NCI-H2107 (cell line): ENCODE measurements at places on chromosomes 7 and 10.

- no peak for DNase-seq
These were observed 870.5 kb downstream of the LRMDA start for GRCh38 chr10:76301950-76302349.

- DNase-seq: no peak
These were observed 230.5 kb upstream of the TMEM229A start for GRCh38 chr7:124263232-124263827.

DNA sequence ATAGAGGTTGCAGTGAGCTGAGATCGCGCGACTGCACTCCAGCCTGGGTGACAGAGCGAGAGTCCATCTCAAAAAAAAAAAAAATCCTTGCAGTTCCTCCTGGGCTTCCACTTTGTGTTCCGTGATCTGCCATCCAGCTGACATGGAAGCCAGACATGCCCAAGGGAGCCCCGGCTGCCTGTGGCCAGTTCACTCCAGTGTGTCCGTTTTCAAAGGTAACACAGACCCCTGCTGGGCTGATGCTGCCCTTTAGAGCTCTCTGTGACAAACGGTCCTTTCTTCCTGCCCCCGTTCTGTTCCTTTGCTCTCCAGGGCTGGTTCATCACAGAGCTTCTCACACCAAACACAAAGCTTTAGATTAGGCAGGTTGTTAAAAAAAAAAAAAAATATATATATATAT is 130.8 kb downstream of the CUL2 start:
- DNase-seq: no peak

DNA sequence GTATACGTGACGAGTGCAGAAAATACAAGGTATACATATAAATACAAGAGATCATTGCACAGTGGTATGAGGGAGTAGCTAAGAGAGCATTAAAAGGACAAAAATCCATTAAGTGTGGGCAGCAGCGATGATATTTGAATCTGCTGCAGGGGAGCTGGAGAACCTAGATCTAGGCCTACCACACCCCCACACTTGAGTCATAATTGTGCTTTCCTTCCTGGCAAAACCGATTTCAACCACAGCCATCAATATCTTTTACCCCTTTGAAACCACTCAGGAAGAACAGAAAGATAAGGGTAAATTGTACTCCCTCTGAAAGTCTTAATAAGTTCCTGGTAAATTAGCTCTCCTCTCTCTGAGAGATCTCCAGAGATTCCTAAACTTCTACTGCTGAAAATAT is 345.0 kb downstream of the SORCS1 start:
- DNase-seq: no peak

GRCh38 chr7:44246396-44247113 is 45.8 kb downstream of the YKT6 start:
- no peak for DNase-seq

DNA sequence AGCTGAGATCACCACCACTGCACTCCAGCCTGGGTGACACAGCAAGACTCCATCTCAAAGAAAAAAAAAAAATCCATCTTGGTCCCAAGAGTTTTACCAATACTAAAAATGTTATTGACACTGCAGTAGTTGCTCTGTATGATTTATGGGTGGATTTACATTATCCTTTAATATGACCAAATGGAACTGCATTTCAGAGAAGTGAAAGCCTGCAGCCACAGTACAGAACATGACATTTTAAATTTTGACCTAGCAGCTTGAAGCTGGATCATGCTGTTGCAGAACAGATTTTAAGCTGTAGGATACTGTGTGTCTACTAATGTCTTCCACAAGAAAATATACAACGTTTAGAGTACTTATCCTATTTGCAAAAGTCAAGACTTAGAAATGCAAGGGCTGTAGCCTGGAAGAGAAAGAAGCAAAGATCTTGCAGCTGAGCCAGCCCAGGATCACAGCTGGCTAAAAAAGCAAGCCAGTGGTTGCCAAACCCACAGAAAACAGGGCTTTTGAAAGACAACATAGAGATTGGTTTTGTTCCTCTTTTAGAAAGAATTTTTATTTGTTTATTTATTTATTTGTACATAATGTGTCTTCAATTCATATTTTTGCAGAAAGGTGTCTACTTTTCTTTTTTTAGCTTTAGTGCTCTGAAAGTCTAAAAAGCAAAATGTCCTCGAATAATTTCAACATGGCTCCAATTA is 55.2 kb upstream of the WNT16 start:
- no peak for DNase-seq

DNA sequence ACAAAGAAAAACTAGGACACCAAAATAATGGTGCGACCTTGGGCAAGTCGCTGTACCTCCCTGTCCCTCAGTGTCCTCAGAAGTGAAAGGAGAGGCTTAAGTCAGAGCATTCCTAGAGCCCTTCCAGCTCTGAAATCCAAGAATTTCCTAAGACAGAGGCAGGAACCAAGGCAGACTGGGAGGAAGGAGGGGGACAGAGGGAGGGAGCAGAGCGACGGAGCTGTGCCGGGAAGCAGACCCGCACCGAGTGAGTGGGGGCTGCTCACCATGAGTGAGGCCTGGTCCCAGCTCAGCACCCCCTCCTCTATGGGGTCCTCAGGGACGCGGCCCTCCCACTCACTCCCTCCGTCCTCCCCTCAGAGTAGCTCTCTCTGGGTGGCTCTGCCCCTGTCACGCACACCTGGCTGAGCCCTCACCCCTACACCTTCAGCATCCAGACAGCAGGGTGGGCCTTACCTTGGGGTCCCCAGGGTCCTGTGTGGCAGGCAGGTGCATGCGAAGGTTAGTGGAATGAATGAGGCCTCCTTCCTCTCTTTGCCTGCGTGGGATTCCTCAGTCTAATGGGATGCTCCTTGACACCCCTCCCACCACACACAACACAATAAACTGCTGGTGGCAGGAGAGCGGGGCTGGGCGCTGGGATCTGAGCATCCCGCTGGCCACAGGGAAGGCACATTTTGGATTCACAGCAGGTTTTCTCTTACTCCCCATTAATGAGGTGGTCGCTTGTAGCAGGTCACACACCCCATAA is 4.6 kb upstream of the SMARCD3 start:
- DNase-seq: no peak

GRCh38 chr10:108358912-108359311 is 1194.4 kb upstream of the SORCS1 start:
- DNase-seq: no peak

GRCh38 chr7:143205560-143206293 is 16.1 kb upstream of the TAS2R40 start:
- no peak for DNase-seq

DNA sequence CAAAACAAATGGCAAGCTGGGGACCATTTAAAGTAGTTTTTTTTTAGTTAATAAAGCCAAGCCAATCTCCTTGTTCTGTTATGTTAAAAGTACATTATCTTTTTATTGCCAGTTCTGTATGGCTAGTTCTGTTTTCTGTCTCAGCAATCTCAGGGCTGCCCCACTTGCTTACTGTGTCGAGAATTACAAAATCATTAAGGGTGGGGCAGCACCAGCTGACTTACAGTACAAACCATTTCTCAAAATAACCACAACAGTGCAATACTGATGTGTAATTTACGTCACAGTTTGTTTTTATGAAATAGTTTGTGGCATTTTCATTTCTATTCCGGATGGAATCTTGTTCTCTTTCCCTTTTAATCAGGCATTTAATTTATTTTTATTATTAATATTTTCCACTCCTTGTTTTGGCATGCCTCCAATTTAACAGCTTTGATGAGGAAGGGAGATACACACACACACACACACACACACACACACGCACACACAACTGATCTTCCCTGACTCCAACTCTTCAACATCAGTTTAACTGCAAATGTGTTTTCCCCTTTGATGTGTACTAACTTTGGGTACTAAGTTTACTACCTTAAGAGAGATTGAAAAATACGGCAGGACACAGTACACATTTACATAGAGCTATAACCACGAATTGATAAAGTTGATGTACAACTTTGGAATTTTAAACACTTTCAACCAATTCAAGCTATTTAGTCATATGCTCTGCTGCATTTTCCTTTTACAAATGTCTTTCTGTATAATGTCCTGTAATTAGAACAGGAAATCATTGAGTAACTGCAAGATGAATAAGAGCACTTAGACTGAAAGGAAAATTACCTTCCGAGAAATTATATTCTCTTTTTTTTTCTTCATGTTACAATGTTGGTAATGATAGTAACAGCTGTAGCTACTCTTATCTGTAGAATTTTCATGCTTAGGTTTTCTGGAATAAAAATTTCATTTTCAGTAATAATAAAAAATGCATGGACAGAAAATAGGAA is 91.5 kb downstream of the ARID5B start:
- DNase-seq: no peak

- no peak for DNase-seq
These were observed 150.1 kb upstream of the TCF7L2 start for GRCh38 chr10:112799726-112800510.

DNA sequence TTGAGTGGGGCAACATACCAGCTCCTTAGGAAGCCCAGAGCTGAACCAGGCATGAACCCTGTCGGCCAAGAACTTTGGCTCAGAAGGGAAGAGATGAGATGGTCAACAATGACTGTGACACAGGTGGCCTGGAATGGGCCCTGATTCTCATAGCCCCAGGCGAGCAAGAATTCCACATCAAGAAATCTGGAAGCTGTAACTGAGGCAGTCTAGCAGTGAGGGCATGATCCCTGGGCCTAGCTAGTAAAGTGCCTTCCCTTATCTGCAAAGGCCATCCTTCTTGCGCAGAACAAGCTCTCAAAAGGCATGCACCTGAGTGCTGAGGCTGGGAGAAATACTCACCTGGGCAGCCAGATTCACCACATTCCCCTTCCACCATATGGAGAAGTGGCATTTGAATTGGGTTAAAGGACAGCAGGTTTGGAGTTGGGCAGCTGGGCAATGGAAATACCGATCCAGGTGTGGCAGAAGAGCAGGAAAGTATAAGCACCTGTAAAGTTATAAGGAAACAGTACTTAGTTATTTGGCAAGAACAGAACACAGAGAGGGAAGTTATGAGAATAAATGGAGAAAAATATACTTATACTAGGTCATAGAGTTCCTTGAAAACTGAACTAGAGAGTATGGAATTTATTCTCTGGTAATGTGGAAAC is 78.6 kb upstream of the CAPZA2 start:
- no peak for DNase-seq
